Aorta (tissue), 5 donors: ENCODE measurements at places on chromosomes 7 and 10. TPM values are rescaled to one million over a fixed set of nuclear protein-coding genes. Genes with fewer than 3 reads are reported as not detected.

DNA sequence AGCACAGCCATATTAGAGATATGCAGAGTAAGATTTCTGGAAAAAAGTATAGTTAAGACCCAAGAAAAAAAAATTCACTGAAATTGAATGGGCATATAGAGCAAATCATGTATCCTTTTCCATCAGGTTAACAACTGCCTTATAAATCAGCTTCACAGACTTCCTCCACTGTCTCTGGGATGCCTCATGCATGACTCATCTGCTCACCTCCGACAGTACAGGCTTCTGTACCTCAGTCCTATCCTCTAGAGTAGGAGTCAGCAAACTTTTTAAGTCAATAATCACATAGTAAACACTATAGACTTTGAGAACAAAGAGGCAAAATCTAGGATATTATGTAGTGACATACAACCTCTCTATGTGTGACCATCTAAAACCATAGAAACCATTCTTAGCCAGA is 211.6 kb upstream of the SP8 start:
- H3K27me3 ChIP-seq = peaks cover 2% of the 10 kb centered on the region
- no peaks in the 10 kb centered on the region for H3K4me1 ChIP-seq
- no peak for DNase-seq
- no peaks in the 10 kb centered on the region for H3K36me3 ChIP-seq

- H3K27ac ChIP-seq = no peak overlapping the region
- H3K36me3 ChIP-seq = no peaks in the 10 kb centered on the region
- no peaks in the 10 kb centered on the region for H3K27me3 ChIP-seq
- no peak for DNase-seq
- H3K4me3 ChIP-seq = no peak overlapping the region
These were observed 39.0 kb downstream of the MAD1L1 start for GRCh38 chr7:2193575-2194305.

DNA sequence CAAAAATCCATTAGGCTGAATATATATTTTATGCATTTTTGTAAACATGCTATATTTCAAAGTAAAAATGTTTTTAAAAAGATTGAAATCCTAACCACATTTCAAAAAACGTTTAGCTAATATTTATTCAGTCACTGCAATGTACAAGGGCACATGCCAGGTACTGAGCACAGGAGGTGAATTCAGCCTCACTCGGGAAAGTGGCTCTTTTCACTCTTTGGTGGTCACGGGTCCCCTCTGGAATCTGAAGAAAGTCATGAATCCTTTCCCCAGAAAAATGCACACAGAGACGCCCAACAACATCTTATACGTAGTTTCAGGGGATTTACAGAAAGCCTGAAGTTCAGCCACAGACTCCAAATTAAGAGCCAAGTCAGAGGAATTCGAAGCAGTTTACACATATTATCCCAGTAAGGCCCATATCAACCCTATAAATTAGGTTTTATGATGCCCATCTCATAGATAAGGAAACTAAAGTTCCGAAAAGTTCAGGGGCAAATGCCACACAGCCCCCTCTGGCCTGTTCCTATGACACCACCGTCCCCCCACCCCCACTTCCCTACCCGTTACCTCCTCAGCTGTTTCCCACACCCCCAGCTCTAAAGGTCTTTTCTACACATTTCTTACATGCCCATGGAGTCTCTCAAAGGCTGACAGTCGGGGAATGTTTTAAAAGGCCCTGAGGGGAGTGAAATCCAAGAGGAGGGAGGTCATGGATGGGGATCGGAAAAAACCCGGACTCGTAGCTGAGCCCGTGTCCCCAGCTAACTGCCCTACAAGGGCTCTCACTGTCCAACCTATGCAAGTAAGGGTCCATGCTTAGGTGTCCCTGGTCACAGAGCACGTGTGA is 9.6 kb upstream of the SVOPL start:
- H3K4me1 ChIP-seq = no peaks in the 10 kb centered on the region
- DNase-seq = no peak
- no peaks in the 10 kb centered on the region for H3K27me3 ChIP-seq
- no peak overlapping the region for H3K27ac ChIP-seq
- H3K4me3 ChIP-seq = no peak overlapping the region

DNA sequence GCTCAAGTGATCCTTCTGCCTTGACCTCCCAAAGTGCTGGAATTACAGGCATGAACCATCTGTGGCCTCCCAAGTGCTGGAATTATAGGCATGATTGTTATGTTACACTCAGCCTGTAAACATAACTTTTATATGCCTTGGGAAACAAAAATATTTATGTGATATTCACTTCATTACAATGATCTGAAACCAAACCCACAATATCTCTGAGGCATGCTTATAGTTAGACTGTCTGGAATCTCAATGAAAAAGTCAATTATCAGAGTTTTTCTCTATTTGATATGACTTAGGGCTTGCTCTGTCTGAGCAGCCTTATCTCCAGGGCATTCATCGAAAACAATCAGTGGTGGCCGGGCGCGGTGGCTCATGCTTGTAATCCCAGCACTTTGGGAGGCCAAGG is 195.3 kb upstream of the MYO3A start:
- H3K4me3 ChIP-seq = no peak overlapping the region
- H3K36me3 ChIP-seq = no peaks in the 10 kb centered on the region
- no peaks in the 10 kb centered on the region for H3K4me1 ChIP-seq
- no peak for DNase-seq
- H3K27ac ChIP-seq = no peak overlapping the region
- H3K27me3 ChIP-seq = no peaks in the 10 kb centered on the region

DNA sequence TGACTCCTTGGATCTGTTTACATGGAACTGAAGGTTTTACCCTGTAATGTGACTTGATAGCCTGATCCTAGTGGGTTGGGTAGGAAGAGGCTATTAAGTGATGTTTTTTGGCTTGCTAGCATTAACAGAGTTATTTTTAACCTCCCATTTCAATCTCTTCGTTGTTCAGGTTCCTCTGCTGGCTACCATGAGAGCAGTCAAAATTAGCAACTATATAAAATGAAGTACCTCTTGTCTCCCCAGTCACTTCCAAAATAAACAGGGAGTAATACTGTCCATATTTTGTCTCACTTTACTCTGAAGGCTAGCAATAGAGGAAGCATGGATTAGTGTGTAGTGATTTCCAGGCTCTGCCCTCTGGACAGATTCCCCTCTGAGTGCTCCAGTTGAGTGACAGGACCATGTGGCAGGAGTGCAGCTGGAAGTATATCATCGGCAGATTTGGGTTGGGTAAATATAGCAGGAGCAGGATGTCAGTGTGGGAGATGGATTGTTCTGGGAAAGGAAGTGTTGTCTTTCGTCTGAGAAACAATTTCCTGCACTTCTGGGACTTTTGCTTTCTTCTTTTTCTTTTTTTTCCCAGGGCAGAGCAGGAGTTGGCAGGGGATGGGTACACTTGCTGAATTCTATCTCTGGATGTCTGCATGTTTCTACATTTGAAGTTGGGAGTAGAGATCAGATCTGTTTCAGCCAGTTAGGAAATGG is 35.2 kb downstream of the GBF1 start:
- DNase-seq = no peak
- no peak overlapping the region for H3K27ac ChIP-seq
- no peaks in the 10 kb centered on the region for H3K36me3 ChIP-seq
- no peak overlapping the region for H3K4me3 ChIP-seq
- peaks cover 4% of the 10 kb centered on the region for H3K4me1 ChIP-seq
- no peaks in the 10 kb centered on the region for H3K27me3 ChIP-seq

DNA sequence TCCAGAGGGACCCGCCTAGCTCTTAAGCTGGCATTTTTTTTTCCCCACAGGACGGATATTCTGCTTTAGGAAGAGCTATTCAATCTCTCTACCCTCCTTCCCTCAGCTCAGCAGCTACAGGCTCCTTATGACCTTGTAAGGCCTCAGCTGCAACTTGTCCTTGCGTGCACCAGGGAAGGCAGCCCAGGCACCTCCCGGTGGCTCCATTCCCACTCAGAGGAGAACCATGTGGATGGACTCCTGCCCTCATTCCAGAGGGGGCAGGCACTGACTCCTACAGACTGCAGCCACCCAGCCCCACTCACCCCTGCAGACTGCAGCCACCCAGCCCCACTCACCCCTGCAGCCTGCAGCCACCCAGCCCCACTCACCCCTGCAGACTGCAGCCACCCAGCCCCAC is 73.7 kb downstream of the ITIH5 start:
- no peak overlapping the region for H3K4me3 ChIP-seq
- no peaks in the 10 kb centered on the region for H3K27me3 ChIP-seq
- no peak for DNase-seq
- no peaks in the 10 kb centered on the region for H3K4me1 ChIP-seq

HOGA1 gene
- 4.6 TPM for total RNA-seq

MACROH2A2 gene
- 3.5 TPM for total RNA-seq

XPNPEP1 gene
- total RNA-seq = 68.9 TPM
